ENCODE measurements at places on chromosomes 7 and 10.

GRCh38 chr10:24958721-24959381 is 6.4 kb upstream of the PRTFDC1 start:
- DNase-seq = no peak

- DNase-seq = no peak
Measured at GRCh38 chr10:49600781-49601400, 9.2 kb upstream of the SLC18A3 start.

- DNase-seq = no peak
Measured at GRCh38 chr10:113957013-113957412, 86.7 kb upstream of the ADRB1 start.

DNA sequence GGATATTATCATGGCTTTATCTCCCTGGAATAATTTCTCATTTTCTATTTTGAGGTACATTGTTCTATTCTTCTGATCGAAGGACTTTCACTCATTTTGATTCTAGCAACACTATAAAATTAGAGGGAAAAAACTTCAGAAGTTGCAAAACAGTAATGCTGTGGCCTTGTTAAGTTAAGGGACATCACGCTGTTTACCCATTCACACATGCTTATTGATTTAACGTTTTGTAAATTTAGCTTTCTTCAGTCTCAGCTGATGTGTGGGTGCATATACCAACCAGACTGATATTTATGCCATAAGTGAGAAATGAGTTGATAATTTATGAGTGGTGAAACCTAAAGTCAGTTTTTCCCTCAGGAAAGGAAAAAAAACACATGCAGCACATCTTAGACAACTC is 63.5 kb upstream of the RELN start:
- DNase-seq = no peak

DNA sequence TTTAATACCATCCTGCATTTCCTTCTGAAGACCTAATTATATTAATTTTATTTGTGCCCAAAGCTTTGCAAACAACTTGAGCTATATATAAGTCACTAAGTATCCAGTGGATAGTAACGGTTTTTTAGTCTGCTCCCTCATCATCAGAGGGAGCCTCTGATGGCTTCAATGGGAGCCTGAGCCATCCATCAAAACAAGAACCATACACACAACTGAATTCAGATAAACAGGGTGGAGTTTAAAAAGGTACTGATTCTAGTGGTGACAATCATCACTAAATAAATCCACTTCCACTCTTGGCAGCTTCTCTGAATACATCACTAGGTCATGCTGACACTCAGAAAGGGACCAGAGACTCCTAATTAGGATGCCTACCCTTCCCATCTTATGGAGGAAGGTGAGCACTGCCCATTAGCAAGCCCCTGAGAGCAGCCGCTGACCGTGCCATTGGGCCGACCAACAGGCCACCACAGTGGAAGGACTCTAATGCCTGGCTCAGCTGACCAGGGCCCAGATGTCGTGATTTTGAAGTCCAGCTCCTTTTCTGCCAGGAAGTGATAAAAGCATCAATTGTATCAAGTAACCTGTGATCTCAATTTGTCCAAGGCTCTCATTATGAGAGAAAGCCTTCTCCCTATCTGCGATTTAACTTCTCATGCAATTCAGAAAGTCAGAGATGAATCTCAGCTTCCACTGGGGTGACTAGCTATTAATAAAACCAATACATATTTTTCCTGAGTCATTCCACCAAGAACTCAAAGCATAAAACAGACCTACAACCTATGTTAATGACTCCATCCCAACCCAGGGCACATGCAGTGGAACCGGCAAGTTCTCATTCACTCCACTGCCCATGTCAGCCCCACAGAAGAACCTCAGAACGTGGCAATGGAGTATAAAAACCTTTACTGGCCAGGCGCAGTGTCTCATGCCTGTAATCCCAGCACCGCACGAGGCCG is 13.1 kb downstream of the VOPP1 start:
- no peak for DNase-seq

GRCh38 chr10:1257274-1257673 is 201.1 kb downstream of the WDR37 start:
- no peak for DNase-seq

DNA sequence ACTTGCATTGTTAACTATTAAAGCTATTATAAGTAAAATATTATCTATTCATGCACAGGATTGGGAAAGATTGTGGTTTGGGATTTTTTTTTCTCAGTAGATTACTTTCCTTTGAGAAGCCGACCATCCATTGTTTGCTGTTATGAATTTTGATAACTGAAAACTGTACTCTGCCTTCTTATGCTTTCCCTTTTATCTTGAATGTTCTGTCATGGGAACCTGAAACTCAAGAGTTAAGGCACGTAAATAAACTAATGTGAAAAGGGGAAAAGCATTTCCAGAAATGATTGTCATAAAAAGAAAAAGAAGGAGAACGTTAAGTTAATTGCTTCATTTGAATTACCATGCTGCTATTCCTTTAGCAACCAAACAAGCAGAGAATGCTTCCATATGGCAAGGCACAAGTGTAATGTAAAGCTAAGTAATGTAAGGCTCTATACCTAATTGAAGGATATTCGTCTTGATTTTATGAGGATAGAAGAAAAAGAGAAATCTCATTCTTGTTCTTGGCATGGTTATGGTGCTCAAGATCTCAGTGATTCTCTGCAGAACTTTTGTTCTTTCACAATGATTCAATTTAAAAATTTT is 370.8 kb downstream of the AUTS2 start:
- DNase-seq = no peak

DNA sequence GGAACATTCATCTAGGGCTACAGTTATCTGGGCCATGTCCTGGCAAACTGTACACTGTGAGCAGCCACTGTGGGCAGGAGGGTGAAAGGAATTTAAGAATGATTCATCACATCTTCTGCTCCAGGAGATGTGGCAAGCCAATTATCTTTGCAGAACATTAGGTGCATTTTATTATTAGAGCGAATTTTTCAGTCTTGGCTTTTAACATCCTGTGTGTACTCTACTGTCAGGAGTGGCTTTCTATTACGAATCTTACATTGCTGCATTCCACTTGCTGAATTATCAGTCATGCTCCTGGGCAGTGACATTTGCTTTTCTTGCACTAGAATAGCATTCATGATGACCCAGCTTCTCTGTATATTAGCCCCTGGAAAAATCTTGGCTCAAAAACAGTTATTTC is 109.2 kb upstream of the TARP start:
- no peak for DNase-seq

DNA sequence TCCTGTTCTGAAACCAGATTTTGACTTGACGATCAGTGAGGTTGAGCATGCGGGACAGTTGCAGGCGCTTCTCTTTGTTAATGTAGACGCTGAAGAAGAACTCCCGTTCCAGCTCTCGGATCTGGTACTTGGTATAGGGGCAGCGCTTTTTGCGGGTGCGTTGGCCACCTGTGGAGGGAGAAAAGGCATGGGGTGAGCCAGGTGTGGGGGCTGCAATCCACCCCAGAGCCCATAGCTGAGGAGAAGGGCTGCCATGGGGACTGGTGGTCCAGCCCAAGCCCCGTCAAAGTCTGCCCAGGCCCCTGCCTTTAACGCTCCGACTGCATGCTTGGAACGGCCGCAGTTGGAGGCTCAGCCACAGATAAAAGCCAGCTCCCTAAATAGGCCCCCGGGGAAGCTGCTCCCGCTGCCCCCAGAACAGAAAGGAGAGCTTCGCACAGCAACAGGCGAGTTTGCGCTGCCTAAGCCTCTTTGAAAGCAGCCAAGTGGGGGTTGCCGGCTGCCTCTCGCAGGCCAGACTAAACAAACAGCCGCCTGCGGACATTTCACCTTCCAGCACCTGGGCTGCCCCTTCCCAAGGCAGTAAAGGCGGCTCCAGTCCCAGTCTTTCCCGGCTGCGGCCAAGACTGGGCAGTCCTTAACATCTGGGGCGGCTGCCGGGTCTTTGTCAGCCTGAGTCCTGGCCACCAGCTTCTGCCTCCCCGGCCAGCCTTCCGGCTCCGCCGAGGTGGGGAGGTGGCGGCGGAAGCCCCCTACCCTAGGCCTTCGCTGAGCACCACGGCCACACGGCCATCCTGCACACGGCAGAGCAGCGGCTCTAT is 2.0 kb downstream of the HOXA11 start:
- no peak for DNase-seq

DNA sequence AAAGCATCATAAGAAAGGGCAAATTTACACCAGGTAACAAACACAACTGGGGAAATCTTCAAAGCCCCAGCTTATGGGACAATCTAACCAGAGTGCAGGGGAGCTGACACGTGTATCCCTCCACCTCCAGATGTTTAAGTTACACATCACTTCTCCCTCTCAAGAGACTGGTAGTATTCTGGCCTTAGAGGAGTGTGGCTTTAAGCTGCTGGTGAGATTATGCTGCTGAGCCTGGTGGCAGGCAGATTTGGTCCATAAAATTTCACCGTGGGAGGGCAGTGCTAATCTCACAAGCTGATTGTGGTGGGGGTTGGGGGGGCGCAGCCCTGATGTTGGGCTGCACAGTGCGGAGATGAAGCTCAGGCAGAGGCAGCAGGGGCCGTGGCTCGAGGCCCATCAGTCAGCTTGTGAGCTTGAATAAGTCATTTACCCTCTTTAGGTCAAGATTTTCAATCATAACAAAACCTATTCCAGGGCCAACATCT is 431.0 kb upstream of the GALNT17 start:
- no peak for DNase-seq

- DNase-seq = no peak
Measured at GRCh38 chr10:87842220-87842641, 21.1 kb downstream of the KLLN start.

DNA sequence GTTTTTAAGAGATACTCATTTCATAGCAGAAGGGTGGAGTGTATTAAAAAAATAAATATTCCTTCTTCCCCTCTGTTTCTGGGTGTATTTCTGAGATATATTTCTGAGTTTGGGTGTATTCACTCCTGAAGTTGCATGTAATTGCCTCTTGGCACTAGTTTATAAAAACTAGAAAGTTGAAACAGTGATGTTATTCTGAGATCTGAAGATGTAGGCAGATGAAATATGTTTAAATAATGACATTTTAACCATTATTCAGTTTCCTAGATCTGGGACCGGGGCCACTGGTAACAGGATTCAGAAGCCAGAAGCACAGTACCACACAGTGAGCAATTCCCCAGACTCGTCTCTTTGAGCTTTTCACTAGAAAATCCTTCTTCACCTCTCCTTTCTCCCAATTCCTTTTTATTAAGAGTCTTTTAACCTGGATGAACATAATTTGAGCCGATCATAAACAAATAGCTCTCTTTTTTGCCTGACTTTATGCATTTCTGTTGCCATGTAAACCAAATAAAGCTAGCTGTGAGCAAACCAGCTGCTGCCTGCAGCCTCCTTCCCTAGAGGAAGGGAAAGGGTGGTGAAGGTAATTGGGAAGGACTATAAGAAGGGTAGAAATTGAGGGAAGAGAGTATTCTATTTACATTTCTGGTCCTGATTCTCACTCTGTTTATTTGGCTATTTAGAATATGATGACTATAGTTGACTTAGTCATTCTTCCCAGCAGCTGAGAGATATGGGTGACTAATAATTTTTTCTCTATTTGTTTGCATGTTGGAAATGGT is 101.8 kb upstream of the STRIP2 start:
- DNase-seq = no peak

- DNase-seq = no peak
Measured at GRCh38 chr10:29802171-29802570, 167.4 kb upstream of the SVIL start.

- no peak for DNase-seq
Measured at GRCh38 chr7:8594115-8594514, 160.7 kb downstream of the NXPH1 start.

DNA sequence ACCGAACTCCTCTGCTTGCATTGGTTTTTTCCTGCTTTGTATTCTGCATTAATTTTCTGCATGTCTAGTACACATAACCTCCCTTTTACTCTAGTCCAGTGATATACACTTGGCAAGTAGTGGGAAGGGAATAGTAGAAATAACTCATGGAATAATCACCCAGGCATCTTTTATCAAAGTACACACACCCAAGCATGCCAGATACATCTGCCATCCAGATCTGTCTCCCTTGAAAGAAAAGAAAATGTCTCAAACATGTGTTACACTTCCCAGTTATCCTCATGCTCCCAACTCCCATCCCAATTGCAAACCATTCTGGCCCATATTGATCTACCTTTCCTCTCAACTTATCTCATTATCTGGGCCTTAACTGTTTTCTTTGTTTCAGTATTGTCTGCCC is 79.0 kb downstream of the PHYHIPL start:
- DNase-seq = no peak

- no peak for DNase-seq
Measured at GRCh38 chr7:27946351-27946750, 206.4 kb downstream of the TAX1BP1 start.

DNA sequence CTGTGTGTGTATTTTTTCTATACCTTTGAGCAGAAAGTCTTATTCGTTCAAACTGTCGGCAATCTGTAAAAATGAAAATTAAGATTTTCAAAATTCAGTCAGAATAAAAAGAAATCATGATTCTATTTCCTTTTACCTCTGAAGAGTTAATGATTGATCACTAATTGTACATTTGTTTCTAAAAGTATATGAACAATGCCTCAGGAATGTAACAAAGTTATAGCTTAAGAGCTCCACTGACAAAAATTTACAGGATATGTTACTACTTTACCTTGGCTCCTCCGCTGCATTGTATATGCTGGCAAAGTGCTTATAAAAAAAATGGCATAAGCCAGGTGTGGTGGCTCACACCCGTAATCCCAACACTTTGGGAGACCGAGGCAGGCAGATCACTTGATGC is 225.7 kb downstream of the VTI1A start:
- DNase-seq = no peak

- DNase-seq = no peak
Measured at GRCh38 chr7:43764039-43764761, 5.7 kb downstream of the BLVRA start.

GRCh38 chr7:158027646-158028045 is 560.0 kb downstream of the PTPRN2 start:
- no peak for DNase-seq

- no peak for DNase-seq
Measured at GRCh38 chr10:114857922-114858629, 36.5 kb downstream of the FHIP2A start.

- DNase-seq = no peak
Measured at GRCh38 chr10:87642988-87643387, 16.7 kb upstream of the PAPSS2 start.

- no peak for DNase-seq
Measured at GRCh38 chr7:41691286-41692190, 11.4 kb downstream of the INHBA start.

GRCh38 chr10:98254234-98254974 is 13.6 kb downstream of the LOXL4 start:
- no peak for DNase-seq

GRCh38 chr10:77186936-77187335 is 450.7 kb downstream of the KCNMA1 start:
- no peak for DNase-seq

DNA sequence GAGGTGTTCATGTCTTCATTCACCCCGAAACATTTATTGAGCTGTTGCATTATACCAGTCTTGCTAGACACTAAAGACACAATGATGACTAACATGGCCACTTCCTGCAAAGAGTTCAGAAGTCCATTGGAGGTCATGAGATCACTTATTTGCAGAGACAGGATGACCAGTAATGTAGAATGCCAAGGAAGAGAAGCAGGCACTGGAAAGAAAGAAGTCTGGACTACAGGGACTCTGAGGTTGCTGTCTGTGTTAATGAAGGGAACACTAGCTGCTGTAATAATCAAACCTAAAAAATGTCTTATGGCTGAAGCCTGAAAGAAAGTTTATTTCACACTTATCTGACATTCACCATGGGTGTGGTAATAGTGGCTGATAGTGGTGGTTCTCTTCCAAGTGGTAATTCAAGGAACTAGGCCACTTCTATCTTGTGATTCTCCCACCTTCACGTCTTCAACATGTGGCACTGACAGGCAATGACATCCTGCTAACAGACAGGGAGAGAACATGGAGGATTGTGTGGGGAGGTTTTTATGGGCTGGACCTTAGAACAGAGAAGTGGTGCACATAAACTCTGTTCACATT is 89.2 kb upstream of the MKLN1 start:
- DNase-seq = no peak

- DNase-seq = no peak
Measured at GRCh38 chr7:44980393-44981034, 1.7 kb upstream of the MYO1G start.
